Globus pallidus (tissue), 1 donor: ENCODE measurements at places on chromosomes 3 and 15.
A peak's percentile ranks its signal among the peaks of the same experiment; 100 is the strongest.

DNA sequence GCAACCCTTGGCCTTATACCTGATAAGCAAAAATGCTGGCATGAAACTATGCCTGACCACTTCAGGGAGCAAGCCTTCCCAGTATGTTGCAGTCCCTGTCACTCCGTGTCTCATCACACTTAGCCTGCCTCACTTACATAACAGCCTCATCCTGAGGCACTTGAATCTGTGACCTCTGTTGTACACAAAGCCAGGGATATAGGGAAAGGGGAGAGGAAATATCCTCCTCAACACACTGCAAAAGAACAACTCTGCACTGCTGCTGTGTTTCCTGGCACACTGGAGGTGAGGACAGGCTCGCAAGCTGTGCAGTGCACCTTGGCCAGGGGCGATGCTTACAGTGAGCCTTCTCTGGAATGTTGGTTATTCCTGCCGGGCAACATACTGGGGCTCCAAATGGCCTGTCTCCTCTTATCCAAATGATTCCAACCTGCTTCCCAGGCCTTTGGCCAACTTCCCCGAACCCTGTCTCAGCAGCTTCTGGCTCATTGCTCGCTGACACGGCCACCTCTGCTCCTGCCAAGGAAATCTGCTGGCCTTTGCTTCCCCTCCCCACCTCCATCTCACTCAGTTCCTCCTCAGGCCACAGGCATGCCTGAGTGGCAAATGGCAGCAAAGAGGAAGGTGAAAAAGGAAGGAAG lies 109.2 kb downstream of the CD47 start:
- no peak for DNase-seq

GRCh38 chr3:11390411-11391131 lies 118.4 kb downstream of the ATG7 start:
- no peak for DNase-seq

DNA sequence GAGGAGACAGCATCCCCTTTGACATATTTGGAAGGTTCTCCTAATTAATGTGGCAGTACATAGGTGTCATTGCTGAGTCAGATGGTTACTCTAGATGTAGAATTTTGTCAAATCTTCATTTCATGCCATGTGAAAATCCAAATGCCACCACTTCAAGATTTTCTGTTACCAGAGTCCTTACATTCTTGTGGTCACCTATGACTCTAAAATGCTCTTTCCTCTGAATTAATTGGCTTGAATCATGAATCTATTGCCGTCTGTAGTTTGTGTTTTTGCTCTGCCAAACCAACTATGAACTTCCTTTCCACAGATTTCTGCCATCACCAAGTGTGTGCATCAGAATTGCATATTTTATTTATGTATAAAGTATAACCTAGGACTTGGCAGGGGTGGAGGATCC lies 269.4 kb upstream of the ZPLD1 start:
- DNase-seq: no peak

GRCh38 chr15:60656481-60656880 lies 177.5 kb upstream of the ICE2 start:
- DNase-seq: no peak

DNA sequence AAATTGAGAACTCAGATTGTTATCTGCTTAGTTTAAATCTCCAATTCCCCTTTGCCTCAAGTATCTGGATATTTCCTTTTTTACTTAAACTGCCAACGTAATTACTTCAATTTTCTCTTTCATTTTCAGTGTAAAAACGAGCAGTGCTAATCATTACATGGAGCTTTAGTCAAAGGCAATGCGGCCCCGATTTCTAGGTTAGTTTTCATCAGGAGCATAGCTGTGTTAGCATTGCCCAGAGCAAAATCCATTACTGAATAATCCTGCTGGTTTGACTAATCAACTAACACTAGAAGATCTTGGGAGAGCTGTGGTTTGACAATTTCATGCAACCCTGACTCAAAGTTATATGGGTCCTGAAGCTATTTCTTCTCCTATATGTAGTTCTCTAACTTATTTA lies 46.2 kb downstream of the ZPLD1 start:
- no peak for DNase-seq

- DNase-seq: no peak
These were observed 12.7 kb upstream of the OXSR1 start for GRCh38 chr3:38152609-38153008.

- peak; percentile 75 for DNase-seq
These were observed 309.7 kb downstream of the LSAMP start for GRCh38 chr3:116135457-116136085.

DNA sequence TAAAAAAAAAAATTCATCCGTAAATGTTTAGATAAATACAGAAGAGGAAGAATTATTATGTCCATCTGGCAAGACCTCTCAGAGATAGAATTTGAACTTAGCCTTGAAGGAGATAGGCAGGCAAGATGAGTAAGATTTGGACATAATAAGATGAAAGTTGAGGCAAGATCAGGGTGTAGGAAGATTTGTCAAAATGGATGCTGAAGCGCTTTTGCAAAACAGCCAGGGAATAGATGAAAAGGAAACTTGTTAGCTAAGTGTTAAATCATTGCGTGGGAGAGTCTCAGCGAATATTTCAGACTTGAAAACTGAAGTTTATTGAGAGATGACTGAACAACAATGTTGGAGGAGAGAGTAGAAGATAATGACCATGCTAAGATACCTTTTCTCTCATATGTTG lies 7.2 kb downstream of the BRK1 start:
- DNase-seq: no peak

DNA sequence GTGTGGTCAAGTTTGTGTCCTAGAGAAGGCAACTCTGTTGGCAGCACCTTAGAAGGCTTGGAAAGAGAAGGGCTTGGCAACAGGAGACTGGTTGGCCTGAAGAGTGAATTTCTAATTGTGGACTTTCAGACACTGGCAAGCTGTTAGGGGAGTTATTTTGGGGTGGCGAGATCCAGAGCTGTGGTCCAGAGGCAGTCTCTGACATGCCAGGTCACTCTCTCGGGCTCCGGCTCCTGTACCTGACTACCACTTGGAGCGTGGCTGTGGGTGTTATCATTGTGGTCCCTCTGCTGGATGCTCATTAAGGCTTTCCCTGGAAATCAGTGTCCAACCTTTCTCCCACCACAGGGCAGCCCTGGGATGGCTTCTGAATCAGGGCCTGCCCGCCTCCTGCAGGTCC lies 209.0 kb downstream of the SLCO3A1 start:
- DNase-seq: no peak

DNA sequence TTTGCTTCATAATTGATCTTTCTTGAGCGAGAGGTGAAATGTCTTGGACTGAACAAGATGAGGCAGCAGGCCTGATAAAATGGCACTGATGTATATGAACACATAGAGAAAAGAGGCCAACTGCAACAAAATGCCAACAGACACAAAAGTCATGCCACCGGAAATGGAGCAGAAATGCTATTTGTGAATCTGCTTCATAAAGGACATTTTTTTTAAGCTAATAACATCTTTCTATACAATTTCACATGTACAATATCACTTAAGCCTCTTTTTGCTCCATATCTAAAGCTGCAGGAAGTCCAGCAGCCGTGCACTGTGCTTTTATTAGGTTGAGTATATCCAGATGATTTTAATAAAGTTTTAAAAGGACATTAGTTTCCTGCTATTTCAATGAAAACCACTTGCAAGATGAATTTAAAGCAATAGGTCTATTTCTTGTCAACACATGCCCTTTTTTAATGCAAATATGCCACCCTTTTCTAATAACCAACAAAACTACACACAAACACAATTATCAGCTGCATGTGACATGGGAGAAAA lies 169.2 kb upstream of the ADAMTS9 start:
- DNase-seq: no peak

- no peak for DNase-seq
These were observed 17.9 kb downstream of the ETFA start for GRCh38 chr15:76293361-76293760.

DNA sequence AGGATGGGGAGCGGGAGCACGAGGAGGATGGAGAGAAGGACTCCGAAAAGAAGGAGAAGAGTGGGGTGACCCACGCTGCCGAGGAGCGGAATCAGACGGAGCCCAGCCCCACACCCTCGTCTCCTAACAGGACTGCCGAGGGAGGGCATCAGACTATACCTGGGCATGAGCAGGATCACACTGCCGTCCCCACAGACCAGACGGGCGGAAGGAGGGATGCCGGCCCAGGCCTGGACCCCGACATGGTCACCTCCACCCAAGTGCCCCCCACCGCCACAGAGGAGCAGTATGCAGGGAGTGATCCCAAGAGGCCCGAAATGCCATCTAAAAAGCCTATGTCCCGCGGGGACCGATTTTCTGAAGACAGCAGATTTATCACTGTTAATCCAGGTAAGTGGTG lies 169.8 kb downstream of the FEZF2 start:
- DNase-seq: no peak

- peak; percentile 65 for DNase-seq
These were observed 195.2 kb upstream of the DPPA4 start for GRCh38 chr3:109532257-109533216.

DNA sequence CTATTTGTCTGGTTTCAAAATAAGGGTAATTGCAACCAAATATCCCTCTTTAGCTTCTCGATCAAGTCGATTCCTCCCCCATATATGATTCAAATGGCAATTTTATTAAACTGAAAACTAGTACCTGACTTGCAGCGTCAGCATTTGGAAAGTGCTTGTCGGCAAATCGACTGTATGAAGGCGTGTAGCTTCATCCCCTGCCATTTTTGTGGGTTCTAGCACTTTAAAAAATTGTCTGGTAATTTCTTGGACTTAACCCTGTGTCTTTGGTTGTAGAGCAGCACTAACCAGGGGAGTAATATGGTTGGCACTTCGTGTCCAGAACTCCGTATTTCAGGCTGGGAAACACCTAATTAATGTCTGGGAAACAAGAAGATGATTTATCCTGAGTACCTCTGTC lies 573 bp downstream of the MME start:
- DNase-seq: no peak

- DNase-seq: no peak
These were observed 24.4 kb downstream of the SEC61A1 start for GRCh38 chr3:128076483-128077201.

DNA sequence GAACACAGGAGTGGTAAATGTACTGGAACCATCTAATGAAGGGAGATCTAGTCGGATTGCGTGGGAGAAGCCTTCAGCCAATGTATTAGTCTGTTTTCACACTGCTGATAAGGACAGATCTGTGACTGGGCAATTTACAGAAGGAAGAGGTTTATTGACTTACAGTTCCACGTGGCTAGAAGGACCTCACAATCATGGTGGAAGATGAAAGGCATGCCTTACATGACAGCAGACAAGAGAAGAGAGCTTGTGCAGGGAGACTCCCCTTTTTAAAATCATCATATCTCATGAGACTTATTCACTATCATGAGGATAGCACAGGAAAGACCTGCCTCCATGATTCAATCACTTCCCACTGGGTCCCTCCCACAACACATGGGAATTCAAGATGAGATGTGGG lies 17.0 kb downstream of the HRG start:
- no peak for DNase-seq

DNA sequence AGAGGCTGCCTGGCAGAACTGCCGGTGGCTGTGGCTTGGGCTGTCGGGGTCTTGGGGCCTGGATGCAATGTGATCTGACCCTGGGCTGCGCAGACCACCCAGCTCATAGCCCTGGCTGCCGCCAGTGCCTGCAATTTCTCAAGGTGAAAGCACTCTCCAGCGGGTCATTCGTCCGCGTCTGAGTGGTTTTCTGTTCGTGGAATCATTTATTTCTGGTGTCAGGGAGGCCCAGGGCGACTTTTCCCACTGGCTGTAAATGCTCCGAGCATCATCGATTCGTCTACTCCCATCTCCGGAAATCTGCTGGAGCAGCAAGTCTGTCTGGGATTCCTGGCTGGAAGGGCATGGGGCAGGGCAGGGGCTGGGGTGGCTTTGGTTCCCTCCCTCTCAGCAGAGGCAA lies 40.6 kb upstream of the ADPGK start:
- no peak for DNase-seq

- DNase-seq: no peak
These were observed 1134.6 kb downstream of the SI start for GRCh38 chr3:163943664-163944063.

GRCh38 chr3:170813266-170813665 lies 56.7 kb downstream of the RPL22L1 start:
- no peak for DNase-seq

DNA sequence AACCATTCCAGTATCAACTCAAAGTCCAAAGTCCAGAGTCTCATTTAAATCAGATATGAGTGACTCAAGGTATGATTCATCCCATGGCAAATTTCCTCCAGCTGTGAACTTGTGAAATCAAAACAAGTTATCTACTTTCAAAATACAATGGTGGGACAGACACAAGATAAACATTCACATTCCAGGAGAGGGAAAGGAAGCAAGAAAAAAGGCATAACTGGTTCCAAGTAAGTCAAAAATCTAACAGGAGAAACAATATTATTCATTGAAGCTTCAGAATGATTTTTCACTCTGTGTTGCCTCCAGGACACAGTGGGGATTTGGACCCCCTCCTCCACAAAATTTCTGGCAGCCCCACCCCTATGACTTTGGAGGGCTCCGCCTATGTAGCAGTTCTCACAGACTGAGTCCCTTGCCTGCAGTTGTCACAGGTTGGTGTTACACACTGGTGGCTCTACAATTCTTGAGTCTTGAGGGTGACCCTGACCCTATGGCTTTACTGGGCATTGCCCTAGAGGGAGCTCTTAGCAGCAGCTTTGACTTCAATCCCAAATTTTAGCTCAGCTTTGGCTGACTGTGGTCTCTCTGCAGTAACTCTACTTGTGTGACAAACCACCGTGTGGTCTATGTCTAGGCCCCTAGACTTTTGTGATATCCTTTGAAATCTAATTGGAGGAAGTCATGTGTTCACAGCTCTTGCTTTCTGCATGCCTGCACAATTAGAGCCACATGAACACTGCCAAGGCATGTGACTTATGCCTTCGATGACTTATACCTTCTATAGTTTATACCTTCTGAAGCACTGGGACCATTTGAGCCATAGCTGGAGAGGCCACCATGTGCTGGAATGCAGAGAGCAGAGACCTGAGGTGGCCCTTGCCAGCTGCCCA lies 644.2 kb downstream of the GRM7 start:
- no peak for DNase-seq

DNA sequence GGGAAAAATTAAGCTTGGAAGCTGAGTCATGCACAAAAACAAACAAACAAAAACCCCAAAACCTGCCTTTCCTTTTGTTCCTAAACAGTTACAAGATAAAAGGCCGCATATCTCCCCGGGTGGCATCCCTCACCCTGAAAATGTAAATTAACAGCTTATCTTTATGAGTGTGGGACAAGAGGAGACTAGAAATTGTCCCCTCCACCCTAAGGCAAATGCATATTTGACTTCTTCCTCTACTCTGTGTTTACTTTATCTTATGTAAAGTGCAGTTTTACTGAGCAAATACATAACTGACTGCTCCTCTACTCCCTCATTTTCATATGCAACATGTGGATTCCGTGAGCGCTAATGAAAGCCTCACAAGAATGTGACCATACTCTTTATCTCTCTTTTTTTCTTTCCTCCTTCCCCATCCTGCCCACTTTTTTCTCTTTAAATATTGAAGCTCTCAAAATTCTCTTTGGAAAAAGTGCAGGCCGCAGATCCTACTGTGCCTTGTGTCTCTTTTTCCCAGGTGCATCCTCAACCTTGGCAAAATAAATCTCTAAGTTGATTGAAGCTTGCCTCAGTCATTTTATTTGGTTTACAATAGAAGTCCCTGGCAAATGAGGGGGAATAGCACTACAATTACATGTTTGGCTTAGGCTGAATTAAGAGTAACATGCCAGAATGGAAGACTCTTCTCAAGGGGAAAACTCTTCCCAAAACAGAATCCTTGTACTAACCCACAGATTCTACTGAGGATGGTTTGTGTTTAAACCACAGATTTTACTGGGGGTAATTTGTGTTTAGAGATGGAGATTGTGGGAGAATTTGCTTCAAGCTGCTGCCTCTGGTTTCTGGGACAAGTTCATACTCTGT lies 72.7 kb upstream of the WDR72 start:
- DNase-seq: no peak

GRCh38 chr3:21256932-21257331 lies 494.1 kb downstream of the ZNF385D start:
- no peak for DNase-seq
